Mammary epithelial cell (primary cell): ENCODE measurements at places on chromosomes 6 and 20. TPM values are rescaled to one million over a fixed set of nuclear protein-coding genes. Genes with fewer than 3 reads are reported as not detected.

GRCh38 chr6:22042706-22043105, 254.1 kb downstream of the PRL start:
- DNase-seq: no peak

GRCh38 chr6:14380901-14381828, 263.6 kb downstream of the CD83 start:
- DNase-seq: no peak

DNA sequence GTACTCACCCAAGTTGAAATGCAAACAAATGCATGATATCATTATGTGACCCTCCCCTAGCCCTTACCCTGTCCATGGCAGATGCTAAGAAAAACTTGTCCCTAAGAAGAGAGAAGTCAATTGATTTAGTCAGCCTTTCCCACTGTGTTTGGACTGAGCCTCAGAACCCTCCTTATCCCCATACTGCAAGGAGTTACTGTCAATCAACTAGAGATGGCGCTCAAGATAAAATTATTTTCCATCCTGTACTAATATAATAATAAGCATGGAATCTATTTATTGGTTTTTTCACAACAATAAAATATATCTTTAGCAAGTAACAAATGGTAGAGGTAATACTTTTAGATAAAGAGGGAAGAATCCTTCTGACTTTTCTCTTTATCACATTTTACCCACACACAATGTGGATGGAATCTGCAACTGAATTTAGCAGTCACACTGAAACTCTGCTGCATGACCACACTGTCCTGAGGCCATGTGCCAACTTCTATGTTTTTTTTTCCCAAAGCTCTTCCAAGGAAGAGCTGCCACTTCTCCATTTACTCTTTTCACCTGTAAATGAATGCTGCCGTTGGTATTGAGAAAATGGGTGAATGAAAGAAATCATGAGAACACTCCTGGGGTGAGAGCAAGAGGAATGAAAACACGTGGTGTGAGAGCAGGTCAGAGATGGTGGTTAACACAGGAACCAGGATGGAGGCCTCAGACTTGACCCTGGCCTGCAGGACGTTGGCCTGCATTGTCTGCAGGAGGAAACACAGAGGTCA, 10.5 kb downstream of the NT5E start:
- no peak for DNase-seq

- no peak for DNase-seq
Observed at GRCh38 chr6:3650959-3651697, 100.4 kb downstream of the PXDC1 start.

GRCh38 chr20:38117635-38118034, 47.4 kb downstream of the TGM2 start:
- DNase-seq: peak; percentile 87

DNA sequence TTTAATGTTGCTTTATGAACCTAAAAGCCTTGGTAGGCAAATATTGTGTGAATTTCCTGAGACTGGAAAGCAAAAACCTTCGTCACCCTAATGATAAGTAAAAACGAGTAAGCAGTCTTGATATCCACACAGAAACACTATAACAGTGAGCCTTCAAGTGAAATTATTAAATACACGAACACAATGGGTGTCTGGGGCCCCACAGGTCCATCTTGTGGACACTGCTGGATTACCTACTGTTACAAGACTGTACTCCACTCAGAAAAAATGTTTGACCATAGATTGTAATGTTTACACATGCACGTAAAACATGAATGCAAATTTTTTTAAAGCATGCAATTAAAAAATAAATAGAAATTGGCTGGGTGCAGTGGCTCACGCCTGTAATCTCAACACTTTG, 466.9 kb downstream of the CD83 start:
- DNase-seq: no peak

DNA sequence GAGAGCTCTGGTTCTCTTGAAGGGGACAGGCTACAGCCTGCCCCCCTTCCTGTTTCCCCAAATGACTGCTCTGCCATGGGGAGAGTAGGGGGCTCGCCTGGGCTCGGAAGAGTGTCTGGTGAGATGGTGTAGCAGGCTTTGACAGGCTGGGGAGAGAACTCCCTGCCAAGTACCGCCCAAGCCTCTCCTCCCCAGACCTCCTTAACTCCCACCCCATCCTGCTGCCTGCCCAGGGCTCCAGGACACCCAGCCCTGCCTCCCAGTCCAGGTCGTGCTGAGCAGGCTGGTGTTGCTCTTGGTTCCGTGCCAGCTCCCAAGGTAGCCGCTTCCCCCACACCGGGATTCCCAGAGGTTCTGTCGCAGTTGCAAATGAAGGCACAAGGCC, 9.8 kb downstream of the VEGFA start:
- no peak for DNase-seq

GRCh38 chr6:82086944-82087343, 160.6 kb downstream of the IBTK start:
- no peak for DNase-seq

- no peak for DNase-seq
Observed at GRCh38 chr6:56356426-56356825, 109.0 kb upstream of the COL21A1 start.

GRCh38 chr6:170250981-170251775, 39.7 kb downstream of the DLL1 start:
- no peak for DNase-seq

Gene TMEM242
- total RNA-seq: 6.0 TPM

Gene LCA5
- total RNA-seq: 20.0 TPM

Gene SIM1
- total RNA-seq: not detected in 2 replicates

Gene CST4
- total RNA-seq: not detected

Gene MAP1LC3A
- 9.4 and 14.1 TPM in 2 replicates for total RNA-seq
